Upper lobe of right lung (tissue), 1 donor: ENCODE measurements at places on chromosomes 2 and 18.

DNA sequence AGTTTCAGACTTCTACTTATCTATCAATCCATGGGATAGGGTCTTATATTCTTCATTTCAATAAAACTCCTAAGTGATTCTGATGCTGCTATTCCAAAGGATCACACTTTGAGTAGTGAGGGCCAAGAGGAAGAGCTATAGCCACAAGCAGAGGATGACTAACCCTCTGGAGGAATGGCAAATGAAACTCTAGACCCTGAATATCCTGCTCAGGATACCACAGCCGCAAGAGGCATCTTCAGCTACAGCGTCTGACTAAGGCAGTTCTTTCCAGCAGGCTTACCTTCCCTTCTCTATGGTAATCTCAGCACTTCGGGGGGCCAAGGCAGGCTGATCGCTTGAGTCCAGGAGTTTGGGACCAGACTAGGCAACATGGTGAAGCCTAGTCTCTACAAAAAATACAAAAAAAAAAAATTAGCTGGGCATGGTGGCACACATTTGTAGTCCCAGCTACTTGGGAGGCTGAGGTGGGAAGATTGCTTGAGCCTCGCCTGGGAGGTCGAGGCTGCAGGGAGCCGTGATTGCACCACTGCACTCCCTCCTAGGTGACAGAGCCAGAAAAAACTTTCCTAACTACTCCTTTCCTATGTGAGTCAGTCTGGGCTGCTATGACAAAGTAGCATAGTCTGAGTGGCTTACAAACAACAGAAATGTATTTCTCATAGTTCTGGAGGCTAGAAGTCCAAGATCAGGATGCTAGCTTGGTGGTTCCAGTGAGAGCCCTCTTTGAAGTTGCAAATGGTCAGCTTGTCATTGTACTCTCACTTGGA, 371.9 kb downstream of the IRS1 start:
- DNase-seq: no peak

DNA sequence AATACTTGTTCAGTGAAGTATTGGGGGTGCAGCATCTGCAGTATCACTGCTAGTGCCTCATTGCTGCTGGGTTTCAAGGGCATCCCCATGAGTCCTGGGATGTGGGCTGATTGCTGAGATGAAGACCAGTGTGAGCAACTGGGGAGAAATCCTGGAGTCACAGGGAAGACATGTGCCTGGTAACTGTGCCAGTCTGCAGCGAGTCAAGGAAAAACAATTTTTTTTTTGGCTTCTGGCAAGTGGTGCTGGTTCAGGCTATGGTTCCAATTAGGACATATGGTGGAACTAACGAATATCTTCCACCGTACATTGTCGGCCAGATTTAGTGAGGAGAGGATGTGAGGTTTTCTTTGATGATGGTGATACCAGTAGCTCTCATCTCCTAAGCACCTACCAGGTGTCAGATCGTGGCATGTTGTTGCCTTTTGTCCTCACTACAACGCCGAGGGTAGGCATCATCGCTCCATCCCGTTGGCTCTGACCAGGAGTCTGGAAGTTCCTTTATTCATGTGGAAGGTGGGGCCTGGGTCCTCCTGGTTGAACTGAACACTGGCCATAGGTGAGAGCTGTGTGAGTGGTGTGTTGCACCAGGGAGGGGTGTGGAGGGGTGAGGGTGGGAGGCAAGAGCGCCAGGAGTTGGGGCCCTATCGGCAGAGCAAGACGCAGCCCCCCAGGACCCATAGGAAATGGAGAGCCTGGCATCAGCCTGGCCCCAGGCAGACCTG, 118.0 kb upstream of the HS6ST1 start:
- peak; percentile 9 for DNase-seq

- DNase-seq: no peak
Measured at GRCh38 chr2:127672341-127673224, 2.7 kb downstream of the LIMS2 start.

DNA sequence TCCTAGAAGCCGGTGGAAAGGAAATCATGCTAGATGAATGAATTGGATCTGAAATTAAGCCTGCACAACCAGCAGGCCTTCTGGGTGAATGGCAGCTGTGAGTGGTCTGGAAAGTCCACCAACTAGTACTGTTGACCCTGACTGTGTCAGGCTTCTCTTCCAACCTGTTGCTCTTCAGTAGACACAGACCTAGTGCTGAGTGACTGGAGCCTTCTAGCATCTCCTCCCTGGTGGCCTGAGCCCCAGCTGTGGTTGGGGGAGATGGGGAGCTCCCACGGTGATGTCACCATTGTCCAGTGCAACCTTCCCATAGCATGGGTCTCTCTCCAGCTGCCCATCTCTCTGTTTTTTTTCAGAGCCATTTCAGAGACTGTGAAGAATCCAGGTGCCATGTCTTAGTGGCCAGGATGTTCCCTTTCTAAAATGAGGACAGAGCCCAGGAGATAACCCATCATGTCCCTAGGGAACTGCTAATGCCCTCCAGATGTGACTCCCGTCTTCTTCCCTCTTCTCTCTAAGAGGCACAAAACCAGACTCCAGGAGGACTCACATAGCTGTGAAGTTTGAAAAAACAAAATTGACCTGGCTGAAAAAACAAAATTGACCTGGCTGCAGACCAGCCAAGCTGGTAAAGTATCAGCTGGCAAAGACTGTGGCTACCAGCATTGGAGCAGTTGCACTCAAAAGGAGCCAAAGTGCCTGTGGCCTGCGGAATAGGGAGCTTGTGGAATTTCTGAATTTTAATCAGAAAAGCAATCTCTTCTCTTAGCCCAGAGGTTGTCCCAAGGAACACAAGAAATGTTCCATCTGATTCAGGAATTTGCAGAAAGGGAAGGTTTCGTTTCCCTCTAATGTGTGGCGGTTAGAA, 67.4 kb upstream of the RPL31 start:
- DNase-seq: no peak

GRCh38 chr2:74927621-74928020, 30.8 kb upstream of the POLE4 start:
- no peak for DNase-seq

GRCh38 chr2:235999011-235999410, 169.2 kb downstream of the GBX2 start:
- DNase-seq: no peak

DNA sequence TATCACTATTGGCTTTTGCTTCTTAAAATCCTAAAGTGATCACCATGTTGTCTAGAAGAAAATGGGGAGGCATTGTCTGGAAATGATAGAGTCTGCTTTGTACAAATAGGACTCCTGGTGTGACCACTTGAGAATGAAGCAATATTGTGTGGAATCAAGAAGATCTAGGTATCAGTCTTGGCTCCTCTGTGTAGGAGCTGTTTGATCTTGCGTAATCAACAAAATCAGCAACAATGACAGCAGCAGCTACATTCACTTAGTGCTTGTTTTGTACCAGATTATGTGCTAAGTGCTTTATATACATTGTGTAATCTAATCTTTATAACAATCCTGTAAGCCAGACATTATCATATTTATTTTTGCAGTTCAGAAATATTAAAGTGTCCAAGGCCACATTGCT, 17.8 kb downstream of the NCOA1 start:
- DNase-seq: no peak

DNA sequence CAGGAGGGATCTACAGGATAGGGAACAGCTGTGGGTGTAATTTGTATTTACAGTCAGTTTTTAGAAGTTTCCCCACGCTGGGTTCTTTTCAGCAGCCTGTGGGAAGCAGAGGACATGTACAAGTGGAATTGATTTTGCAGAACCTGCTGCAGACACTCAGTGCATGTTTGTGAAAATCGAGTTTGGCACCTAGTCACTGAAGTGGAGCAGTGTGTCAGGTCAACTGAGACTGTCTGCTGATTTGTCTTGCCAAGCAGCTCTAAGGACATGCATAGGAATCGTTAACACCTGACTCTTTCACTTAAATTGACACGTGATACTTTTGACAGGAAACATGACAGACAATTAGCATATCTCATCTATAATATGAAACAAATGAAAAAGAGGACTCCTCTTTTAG, 416.6 kb downstream of the TMX3 start:
- no peak for DNase-seq

DNA sequence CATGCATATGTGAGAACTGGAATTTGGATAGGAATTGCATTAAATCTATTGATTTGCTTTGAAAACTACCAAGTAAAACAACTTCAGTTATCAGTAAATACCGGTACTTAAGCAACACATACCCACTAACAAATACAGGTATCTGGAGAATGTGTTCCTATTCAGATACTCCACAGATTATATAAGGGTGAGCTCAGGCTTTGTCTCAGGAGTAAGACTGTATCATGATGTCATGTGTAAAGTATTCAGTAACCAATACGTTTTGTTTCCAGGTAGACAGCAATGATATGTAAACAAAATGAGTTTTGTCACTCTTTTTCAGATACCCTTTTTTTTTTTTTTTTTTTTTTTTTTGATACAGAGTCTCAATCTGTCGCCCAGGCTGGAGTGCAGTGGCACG, 74.8 kb downstream of the DSC3 start:
- no peak for DNase-seq

DNA sequence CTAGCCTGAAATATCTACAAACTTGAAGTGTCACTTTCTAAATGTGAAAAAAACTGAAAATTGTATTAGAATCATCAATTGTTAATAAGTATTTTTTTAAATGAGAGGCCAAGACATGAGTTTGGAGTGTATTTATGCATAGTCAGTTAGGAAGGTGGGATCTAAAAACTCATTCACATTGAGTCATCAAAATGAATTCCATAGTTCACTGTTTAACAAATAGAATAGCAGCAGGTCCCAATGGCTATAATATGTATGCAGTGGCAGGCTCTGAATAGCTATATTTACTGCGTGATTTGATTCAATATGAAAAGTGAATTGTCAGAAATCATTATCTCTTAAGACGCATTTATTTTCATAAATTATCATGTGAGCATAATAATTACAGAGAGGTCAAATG, 256.1 kb downstream of the ZNF385B start:
- DNase-seq: no peak

- peak; percentile 53 for DNase-seq
Measured at GRCh38 chr2:217990791-217991465, 11.9 kb downstream of the TNS1 start.

DNA sequence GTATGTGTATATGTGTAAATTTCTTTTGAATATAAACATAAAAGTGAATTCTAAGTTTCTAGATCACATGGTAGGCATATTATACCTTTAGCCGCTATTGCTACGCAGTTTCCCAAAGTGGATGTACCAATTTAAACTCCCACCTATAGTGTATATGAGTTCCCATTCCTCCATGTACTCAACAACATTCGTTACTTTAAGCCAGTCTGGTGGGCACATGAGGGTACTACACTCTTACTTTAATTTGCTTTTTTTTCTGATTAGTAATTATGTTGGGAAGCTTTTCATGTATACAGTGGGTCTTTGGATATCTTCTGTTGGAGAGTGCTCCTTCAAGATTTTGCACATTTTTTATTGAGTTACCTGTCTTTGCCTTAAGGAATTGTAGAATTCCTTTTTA, 683.8 kb downstream of the ERBB4 start:
- DNase-seq: no peak

DNA sequence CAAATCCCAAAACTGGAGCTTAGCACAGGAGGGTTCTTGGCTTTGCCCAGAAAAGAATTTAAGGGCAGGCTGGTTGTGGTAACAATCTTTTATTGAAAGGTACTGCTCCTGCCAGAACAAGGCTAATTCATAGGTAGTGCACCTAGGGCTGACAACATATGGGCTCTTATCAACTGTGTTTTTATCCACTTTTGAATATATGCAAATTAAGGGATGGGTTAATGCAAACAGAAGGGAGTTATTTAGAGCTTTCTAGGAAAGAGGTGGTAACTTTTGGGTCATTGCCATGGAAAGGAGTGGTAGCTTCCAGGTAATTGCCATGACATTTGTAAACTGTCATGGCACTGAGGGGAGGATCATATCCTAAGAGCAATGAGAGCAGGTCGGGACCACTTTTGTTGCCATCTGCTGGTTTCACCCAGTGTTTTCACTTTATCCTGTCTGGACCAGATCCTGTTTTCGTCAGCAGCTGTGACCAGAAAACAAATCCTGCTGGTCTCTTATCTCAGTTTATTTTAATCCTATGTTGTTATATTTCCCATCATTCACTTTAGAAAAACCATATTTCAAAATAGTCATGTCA, 981 bp downstream of the C2orf66 start:
- no peak for DNase-seq

- no peak for DNase-seq
Measured at GRCh38 chr2:215002500-215002899, 135.9 kb downstream of the ABCA12 start.

DNA sequence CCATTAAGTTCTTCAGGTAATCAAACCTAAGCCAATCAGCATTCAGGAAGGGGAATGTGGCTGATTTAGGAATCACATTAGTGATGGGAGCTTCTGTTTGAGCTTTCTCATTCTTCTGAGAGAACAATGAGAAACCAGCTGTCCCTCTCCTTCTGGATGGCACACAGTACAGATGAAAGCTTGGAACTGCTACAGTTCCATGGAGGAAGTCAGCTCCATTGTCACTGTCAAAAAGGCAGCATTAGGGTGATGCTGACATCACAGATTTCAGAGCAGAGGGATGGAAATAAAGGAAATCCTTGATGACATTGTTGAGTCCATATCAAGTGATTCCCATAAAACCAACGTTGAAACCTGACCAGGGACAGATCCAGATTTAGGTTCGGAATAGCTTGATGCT, 36.1 kb upstream of the ACYP2 start:
- no peak for DNase-seq

DNA sequence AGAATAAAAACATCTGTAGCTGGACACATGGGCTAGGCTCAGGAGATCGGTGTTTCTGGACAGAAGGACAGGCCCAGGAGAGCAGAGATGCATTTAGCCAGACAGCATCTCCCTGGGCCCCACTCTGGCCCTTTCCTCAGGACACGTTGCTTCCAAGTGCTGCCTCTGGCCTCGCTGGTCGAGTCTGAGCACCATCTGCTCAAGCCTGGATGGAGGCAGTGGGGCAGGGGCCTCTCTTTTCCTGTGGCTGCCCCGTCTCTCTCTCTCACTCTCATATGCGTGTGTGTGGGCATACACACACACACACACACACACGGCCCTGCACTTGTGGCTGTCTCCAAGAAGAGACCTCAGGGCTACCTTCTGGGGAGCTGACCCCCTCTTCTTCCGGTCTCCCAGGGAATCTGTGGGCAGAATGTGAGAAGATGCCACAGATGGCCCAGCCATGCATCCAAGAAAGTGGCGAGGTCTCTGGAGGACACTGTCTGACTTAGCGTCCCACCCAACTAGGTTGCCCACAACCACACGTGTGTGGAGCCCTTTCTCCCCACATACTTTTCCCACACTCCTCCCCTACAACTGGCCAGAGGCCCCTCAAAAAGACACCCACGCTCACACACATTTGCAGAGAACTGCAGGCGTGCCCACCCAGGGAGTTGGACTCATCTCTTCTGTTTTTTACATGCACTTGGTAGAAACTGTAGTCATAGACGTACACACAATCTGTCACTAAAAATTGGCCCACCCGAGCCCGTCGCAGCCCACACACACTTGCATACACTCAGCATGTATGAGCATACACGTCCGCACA, 19.9 kb downstream of the CELF4 start:
- peak; percentile 54 for DNase-seq

GRCh38 chr2:85792783-85793441, 39.1 kb downstream of the ATOH8 start:
- DNase-seq: peak; percentile 64

GRCh38 chr2:149219856-149220255, 110.5 kb upstream of the LYPD6 start:
- no peak for DNase-seq

- DNase-seq: no peak
Measured at GRCh38 chr18:10514601-10515000, 11.2 kb upstream of the NAPG start.

- DNase-seq: no peak
Measured at GRCh38 chr2:205675861-205676516, 6.3 kb upstream of the NRP2 start.
